ENCODE measurements at places on chromosomes 7 and 10. TPM values are rescaled to one million over a fixed set of nuclear protein-coding genes. Genes with fewer than 3 reads are reported as not detected.

Gene PLPP4
- total RNA-seq = 30.3 TPM

Gene ELN
- 0.15 TPM for total RNA-seq

Gene CDHR1
- 108 TPM for total RNA-seq

Gene CTAGE4
- 17.4 TPM for total RNA-seq

Gene NXPH1
- total RNA-seq = not detected

Gene PRTFDC1
- total RNA-seq = 13.7 TPM

Data from renal cortical epithelial cell (primary cell).